Chondrocyte (in vitro differentiated cells): ENCODE measurements at places on chromosomes 16 and 17. TPM values are rescaled to one million over a fixed set of nuclear protein-coding genes. Genes with fewer than 3 reads are reported as not detected.

- DNase-seq: no peak
These were observed 5.5 kb downstream of the SPNS2 start for GRCh38 chr17:4504188-4504587.

DNA sequence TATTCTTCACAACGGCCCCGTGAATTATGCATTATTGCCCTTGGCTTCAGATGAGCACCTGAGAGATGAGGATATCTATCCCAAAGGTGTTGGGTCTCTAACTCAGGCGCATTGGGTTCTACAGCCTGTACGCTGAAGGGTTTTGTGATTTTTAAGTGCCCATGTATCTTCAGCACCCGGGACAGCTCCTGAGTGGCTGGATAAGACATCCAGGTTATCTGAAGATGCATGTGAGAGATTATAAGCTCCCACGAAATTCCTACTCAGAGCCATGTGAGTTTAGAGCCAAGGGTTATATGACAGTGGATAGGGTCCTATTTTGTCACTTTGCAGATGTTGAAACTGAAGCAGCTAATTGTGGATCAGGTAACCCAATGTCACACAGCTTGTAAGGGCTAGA, 612.3 kb upstream of the EEF2KMT start:
- no peak for DNase-seq

- no peak for DNase-seq
These were observed 7.3 kb downstream of the WWP2 start for GRCh38 chr16:69769404-69769803.

DNA sequence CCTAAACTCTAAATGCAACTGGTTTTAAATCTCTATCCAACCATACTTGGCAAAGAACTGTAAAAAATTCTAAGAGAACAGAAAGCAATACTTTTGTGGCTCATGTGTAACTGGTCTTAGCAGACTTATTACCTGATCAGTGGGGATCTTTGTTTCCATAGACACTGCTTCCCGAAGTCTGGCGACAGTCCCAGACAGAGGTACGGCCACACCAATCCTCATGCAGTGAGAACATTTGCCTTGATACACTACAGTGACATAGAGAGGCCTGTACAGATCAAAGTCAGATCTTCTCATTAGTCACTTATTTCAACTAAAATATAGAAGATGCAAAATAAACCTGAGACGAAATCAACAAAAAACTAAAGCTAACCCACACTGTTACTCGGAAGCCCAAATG, 43.9 kb downstream of the USP31 start:
- DNase-seq: no peak

DNA sequence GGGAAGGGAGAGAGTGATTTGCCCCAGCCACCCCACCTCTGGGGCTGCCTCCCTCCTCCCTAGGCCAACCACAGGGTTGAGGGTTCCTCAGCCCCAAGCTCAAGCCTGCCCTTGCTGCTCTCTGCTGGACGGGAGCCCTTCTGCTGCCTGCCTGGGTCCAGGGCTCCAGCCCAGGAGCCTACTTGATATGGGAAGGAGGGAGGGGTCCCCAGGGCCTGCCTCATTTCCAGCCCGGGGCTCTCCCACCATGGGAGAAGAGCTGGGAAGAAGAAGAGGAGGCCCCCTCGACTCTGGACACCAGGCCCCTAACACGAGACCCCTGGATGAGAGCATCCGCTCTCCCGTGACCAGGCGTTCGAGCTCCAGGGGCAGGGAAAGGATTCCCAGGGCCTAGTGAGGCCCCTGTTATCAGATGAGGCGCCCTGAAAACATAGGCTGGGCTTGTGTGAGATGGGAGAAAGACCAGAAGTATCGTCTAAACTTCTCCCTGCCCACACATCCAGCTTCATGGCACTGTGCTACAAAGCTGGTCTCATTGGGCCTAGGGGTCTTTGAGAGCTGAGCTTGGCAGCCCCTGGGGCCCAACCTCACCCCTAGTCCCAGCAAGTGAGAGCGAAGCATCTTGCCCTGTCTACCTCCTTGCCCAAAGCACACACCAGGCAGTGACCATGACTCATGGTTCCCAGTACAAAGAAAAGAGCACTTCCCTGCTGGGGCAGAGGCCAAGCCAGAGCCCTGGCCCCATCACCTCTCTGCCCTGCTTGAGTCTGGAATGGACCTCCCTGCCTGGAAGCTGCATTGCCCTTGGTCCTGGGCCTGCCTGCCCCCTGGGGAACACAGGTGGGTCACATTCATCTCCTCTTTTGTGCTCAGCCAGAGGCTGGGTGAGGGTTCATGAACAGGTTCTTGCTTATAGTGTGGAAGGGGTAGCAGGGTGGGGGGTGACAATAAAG, 987 bp downstream of the SLC16A5 start:
- no peak for DNase-seq

- DNase-seq: no peak
These were observed 1.5 kb downstream of the GRB7 start for GRCh38 chr17:39738983-39739884.

DNA sequence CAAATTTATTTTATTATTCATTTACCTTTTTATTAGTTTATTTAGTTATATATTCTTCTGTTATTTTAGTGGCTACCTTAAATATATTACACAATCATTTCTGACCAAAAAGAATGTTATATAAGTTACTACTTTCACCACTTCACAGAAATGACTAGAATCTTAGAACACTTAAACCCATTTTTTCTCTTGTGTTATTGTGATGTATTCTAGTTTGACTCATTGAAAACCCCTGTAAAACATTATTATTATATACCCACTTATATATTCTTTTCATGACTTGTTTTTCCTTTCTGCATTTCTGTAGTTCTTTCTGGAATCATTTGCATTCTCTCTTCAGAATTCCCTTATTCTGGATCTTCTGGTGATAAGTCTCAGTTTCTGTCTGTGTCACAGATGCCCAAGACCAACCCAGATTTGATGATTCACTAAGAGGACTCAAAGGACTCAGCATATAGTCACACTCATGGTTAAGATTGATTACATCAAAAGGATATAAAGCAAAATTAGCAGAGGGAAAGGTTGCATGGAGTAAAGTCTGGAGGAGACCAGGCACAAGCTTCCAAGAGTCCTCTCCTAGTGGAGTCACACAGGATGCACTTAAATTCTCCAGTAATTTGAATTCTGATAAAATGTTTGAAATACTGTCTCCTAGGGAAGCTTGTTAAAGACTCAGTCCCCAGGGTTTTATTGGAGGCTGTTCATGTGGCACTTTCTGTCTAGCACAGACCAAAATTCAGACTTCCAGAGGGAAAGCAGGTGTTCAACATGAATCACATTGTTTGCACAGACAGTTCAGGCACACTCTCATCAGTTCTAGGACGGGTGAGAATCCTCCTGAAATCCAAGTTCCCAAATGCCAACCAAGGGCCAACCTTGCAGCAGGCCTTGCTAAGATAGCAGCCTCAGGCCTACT, 7.7 kb downstream of the GINS3 start:
- DNase-seq: no peak

Gene NPIPA5
- total RNA-seq: 6.9 to 11.5 TPM (median 7.7 TPM) in 3 replicates

Gene KRT12
- total RNA-seq: not detected in 3 replicates

Gene DHRS7C
- total RNA-seq: 0.62 to 1.8 TPM in 2 of 3 replicates, not detected in the other

Gene MGAT5B
- total RNA-seq: 0.20 to 0.33 TPM (median 0.31 TPM) in 3 replicates
